Cardiac muscle cell (in vitro differentiated cells and primary cell): ENCODE measurements at places on chromosomes 6 and 20. TPM values are rescaled to one million over a fixed set of nuclear protein-coding genes. Genes with fewer than 3 reads are reported as not detected.
A peak's percentile ranks its signal among the peaks of the same experiment; 100 is the strongest.

The PTK6 gene
- total RNA-seq = not detected in 2 replicates

The TPBG gene
- total RNA-seq = 13.2 and 14.3 TPM in 2 replicates

The OR2H1 gene
- total RNA-seq = not detected in 2 replicates

The CNBD2 gene
- 8.5 and 10.4 TPM in 2 replicates for total RNA-seq

The BMP7 gene
- 213 and 276 TPM in 2 replicates for total RNA-seq

The FAM184A gene
- 4.2 and 13.7 TPM in 2 replicates for total RNA-seq

- H3K4me1 ChIP-seq = no peaks in the 10 kb centered on the region
- H3K27me3 ChIP-seq = no peaks in the 10 kb centered on the region
- H3K27ac ChIP-seq = no peak overlapping the region
- DNase-seq = no peak
- H3K36me3 ChIP-seq = no peaks in the 10 kb centered on the region
- no peak overlapping the region for H3K4me3 ChIP-seq
Observed at GRCh38 chr6:91506509-91506908, 919.6 kb upstream of the MAP3K7 start.

GRCh38 chr6:5771759-5772390 is 234.8 kb downstream of the NRN1 start:
- H3K4me1 ChIP-seq = no peaks in the 10 kb centered on the region
- DNase-seq = no peak
- H3K27ac ChIP-seq = no peak overlapping the region
- H3K36me3 ChIP-seq = no peaks in the 10 kb centered on the region
- no peaks in the 10 kb centered on the region for H3K27me3 ChIP-seq

DNA sequence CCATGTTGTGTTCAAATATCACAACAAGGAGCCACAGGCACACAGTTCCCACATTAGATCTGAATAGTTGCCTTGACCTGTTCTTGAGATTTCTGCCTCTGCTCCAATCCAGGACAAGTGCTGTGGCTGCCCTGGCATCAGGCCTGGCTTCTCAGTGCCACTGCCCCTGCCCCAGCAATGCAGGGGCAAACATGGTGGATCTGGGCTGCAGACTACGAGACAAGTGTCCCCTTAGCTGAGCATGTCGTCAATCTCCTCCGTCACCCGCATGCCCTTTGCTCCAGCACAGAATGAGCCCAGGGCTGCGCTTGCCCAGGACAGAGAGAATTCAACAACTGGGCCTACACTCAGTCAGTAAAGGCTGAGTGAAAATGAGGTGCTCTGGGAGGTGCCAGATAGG is 201.6 kb downstream of the SYNDIG1 start:
- H3K27me3 ChIP-seq = no peaks in the 10 kb centered on the region
- no peak for DNase-seq
- H3K4me1 ChIP-seq = no peaks in the 10 kb centered on the region
- no peak overlapping the region for H3K4me3 ChIP-seq
- no peak overlapping the region for H3K27ac ChIP-seq

GRCh38 chr6:151352410-151353396 is 38.7 kb downstream of the ZBTB2 start:
- H3K4me1 ChIP-seq = no peaks in the 10 kb centered on the region
- H3K27me3 ChIP-seq = no peaks in the 10 kb centered on the region
- no peak overlapping the region for H3K4me3 ChIP-seq
- no peak overlapping the region for H3K27ac ChIP-seq
- no peaks in the 10 kb centered on the region for H3K36me3 ChIP-seq

DNA sequence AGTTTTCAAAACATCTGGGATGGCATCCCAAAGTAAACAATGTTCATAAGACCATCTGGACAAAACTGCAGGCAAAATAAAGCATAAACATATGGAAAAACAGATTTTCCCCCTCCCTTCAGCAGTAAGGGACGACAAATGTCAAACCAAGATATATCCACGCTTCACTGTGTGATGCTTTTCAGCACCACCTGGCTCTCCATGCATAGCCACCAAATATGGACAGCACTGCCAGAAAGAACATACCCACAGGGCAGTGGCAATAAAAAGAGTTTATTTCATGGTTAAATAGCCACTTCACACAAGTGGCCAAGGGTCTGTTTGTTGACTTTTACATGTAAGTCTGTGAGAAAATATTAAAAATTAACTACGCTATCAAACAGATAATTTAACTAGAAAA is 23.1 kb downstream of the USP45 start:
- no peak overlapping the region for H3K4me3 ChIP-seq
- H3K4me1 ChIP-seq = peaks cover 9% of the 10 kb centered on the region
- no peaks in the 10 kb centered on the region for H3K27me3 ChIP-seq
- DNase-seq = no peak
- no peak overlapping the region for H3K27ac ChIP-seq
- peaks cover 11% of the 10 kb centered on the region for H3K36me3 ChIP-seq

DNA sequence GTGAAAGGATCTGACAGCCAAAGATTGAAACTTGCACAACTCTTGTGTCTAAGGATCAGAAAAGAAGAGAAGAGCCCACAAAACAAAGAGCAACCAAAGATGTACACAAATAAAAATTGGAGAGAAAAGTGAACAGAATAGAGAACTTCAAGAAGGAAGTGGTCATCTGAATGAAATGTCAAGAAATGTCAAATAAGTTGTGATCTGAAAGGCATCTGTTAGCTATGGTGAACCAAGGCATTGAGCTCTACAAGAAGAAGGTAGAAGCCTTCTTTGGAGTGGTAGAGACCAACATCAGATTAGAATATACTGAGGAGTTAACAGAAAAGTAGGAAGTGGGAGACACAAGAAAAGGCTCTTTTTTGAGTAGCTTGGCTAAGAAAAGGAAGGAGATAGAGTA is 28.5 kb downstream of the IL17F start:
- H3K27me3 ChIP-seq = peaks cover 7% of the 10 kb centered on the region
- no peaks in the 10 kb centered on the region for H3K4me1 ChIP-seq
- no peak for DNase-seq
- no peaks in the 10 kb centered on the region for H3K36me3 ChIP-seq
- H3K27ac ChIP-seq = no peak overlapping the region
- H3K4me3 ChIP-seq = no peak overlapping the region

DNA sequence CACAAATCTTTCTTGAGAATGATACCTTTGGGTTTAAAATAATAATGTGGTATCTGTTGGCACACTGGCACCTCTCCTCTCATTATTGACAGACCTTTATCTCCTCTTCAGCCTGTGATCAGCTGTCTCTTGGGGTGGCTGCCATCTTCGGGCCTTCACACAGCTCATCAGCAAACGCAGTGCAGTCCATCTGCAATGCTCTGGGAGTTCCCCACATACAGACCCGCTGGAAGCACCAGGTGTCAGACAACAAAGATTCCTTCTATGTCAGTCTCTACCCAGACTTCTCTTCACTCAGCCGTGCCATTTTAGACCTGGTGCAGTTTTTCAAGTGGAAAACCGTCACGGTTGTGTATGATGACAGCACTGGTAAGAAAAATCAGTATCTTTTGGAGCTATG is 232.8 kb downstream of the GRIK2 start:
- no peak for DNase-seq
- H3K27me3 ChIP-seq = no peaks in the 10 kb centered on the region
- H3K36me3 ChIP-seq = no peaks in the 10 kb centered on the region
- H3K4me1 ChIP-seq = no peaks in the 10 kb centered on the region
- H3K27ac ChIP-seq = no peak overlapping the region
- H3K4me3 ChIP-seq = no peak overlapping the region

DNA sequence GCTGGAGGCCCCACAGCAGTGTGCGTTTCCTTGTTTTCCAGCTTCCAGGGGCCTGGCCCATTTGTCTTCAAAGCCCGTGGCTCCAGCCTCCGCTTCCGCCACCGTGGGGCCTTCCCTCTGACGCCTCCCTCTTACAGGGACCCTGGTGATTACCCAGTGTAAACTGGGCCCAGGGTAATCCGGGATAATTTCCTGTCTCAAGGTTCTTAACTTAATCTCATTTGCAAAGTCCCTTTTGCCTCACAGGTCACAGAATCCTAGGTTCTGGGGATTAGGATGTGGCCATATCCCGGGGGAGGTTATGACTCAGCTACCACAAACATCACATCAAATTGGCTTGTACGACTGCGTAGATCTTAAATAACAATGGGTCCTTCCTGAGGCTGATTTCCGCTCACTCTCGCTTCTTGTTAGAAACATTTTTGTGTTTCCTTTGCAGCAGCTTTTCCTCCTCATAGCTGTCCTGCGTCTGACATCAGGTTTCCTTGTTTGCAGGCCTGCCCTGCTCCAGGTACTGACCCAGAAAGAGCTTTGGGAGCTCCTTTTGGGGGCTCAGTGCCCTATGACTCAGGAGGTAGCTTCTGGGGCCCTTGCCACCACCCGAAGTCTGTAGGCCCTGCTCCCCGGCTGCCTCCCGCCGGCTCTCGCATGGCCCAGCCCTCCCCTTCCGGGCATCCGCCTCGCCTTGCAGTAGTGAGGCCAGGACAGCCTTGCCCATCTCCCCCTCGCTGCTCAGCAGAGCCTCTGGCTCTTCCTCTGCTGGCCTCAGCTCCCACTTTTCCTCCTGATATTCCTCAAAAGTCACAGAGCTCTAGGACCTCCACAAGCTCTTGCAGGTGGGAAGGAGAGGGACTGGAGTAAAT is 100.5 kb downstream of the ERMARD start:
- no peaks in the 10 kb centered on the region for H3K36me3 ChIP-seq
- no peaks in the 10 kb centered on the region for H3K27me3 ChIP-seq
- H3K4me3 ChIP-seq = no peak overlapping the region

GRCh38 chr6:21636876-21637275 is 43.3 kb downstream of the SOX4 start:
- no peaks in the 10 kb centered on the region for H3K27me3 ChIP-seq
- H3K4me1 ChIP-seq = peaks cover 4% of the 10 kb centered on the region
- H3K4me3 ChIP-seq = no peak overlapping the region
- no peak for DNase-seq
- no peak overlapping the region for H3K27ac ChIP-seq

DNA sequence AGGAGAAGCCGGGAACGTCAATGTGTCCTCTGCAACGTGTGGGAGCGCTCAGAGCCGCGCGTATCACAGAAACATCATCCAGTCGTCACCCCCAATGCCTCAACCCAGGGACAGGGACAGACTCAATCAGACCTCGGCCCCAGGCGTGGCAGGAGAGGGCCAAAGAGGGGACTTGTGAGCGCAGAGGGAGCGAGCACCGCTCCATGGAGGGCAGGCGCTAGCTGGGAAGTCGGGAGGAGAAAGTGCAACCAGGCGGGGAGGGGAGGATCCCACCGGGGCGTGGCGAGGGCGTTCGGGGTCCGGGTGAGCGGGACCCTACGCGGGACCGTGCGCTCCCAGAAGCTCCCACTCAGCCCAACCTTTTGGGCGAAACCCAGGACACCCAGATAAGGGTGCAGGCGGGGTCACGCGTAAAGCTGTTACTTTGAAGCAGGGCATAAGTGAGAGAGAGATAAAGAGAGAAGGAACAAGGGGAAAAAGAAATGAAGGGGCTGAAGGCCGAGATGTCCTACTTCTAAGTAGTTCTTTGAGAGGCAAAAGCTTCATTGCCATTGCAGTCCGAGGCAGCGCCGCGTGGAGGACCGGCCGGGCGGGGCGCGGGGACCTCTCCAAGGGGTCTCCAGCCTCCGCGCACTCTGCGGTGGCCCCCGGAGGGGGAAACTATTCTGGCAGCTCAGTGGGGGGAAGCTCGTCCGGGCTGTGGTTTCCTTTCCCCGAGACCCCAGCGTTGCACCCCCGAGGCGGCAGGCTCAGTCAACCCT is 862 bp upstream of the SOBP start:
- peak; percentile 67 for DNase-seq
- H3K27ac ChIP-seq = peak overlapping the region; percentile 71
- H3K27me3 ChIP-seq = peaks cover 27% of the 10 kb centered on the region
- H3K4me3 ChIP-seq = peak overlapping the region; percentile 98

GRCh38 chr6:121619987-121620740 is 184.7 kb downstream of the GJA1 start:
- no peaks in the 10 kb centered on the region for H3K27me3 ChIP-seq
- no peak overlapping the region for H3K27ac ChIP-seq
- no peak overlapping the region for H3K4me3 ChIP-seq

GRCh38 chr20:47559141-47559540 is 57.5 kb downstream of the NCOA3 start:
- H3K4me3 ChIP-seq = no peak overlapping the region
- no peaks in the 10 kb centered on the region for H3K36me3 ChIP-seq
- DNase-seq = peak; percentile 65
- H3K4me1 ChIP-seq = peaks cover 10% of the 10 kb centered on the region
- H3K27me3 ChIP-seq = no peaks in the 10 kb centered on the region

GRCh38 chr6:22765015-22765414 is 195.6 kb downstream of the HDGFL1 start:
- no peak overlapping the region for H3K27ac ChIP-seq
- H3K4me3 ChIP-seq = no peak overlapping the region
- no peak for DNase-seq
- no peaks in the 10 kb centered on the region for H3K4me1 ChIP-seq

- peaks cover 69% of the 10 kb centered on the region for H3K4me1 ChIP-seq
- H3K27ac ChIP-seq = peak overlapping the region; percentile 56
- H3K36me3 ChIP-seq = no peaks in the 10 kb centered on the region
- DNase-seq = no peak
- H3K4me3 ChIP-seq = no peak overlapping the region
Observed at GRCh38 chr20:33838035-33838864, 27.1 kb downstream of the CHMP4B start.

DNA sequence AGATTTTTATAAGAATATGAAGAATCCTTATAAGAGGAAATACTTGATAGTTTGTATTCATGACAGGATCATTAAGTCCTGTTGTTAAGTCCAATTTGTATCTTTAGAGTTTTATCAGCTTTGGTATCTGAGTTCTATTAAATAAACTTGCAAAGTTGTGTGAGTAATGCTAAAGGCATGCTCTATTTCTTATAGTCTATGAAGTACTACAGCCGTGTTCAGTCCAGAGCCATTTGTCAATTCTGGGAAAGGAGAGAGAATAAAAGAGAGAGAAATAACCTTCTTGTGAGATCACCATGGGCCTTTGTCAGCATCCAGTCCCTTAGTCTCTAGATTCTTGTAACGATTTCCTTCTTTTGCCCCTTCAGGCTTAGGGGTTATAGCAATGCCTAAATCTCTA is 181.2 kb upstream of the POU3F2 start:
- no peak overlapping the region for H3K27ac ChIP-seq
- no peak overlapping the region for H3K4me3 ChIP-seq
- no peaks in the 10 kb centered on the region for H3K36me3 ChIP-seq
- DNase-seq = no peak

DNA sequence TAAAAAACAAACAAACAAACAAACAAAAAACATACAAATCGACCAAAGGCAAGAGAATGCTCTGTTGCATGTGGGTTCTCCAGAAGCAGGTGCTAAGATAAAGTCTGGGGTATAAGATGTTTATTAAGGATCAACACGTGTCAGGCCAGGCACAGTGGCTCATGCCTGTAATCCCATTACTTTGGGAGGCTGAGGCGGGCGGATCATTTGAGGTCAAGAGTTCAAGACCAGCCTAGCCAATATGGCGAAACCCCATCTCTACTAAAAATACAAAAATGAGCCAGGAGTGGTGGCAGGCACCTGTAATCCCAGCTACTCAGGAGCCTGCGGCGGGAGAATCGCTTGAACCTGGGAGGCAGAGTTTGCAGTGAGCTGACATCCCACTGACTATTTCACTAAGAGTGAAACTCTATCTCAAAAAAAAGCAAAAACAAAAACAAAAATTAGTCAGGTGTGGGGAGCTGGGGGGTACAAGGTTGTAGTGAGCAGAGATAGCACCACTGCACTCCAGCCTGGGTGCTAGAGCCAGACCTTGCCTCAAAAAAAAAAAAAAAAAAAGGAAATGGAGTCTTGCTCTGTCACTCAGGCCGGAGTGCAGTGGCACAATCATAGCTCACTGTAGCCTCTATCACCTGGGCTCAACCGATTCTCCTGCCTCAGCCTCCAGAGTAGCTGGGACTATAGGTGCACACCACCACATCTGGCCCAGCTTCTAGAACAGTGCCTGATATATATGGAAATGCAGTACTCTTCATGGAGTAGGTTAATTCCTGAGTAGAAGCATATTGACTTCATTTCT is 86.8 kb upstream of the JARID2 start:
- H3K27me3 ChIP-seq = no peaks in the 10 kb centered on the region
- H3K4me1 ChIP-seq = no peaks in the 10 kb centered on the region
- H3K36me3 ChIP-seq = no peaks in the 10 kb centered on the region
- no peak overlapping the region for H3K4me3 ChIP-seq
